Esophagus muscularis mucosa (tissue), 4 donors: ENCODE measurements at places on chromosomes 1 and 21. TPM values are rescaled to one million over a fixed set of nuclear protein-coding genes. Genes with fewer than 3 reads are reported as not detected.

GRCh38 chr21:41612674-41613532 lies 104.9 kb upstream of the TMPRSS2 start:
- peak; percentile 94 for DNase-seq

DNA sequence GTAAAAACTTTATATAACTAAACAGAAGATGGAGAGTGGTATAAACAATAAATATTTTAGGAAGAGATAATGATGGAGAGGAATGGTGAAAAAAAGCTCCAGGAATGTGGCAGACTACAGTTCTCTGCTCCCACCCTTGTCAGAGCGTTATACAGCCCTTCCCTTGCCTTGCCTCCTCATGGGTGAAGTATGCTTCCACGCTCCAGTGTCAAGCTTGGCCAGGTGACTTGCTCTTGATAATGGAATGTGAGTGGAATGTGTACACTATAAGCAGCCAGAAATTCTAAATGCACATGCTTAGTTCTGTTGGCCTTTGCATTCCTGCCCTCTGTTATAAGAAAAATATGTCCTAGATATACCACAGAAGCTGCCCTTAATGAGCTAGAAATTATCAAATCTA lies 24.7 kb upstream of the POGK start:
- no peak for DNase-seq

- DNase-seq = no peak
Observed at GRCh38 chr21:41064951-41065350, 103.0 kb upstream of the BACE2 start.

DNA sequence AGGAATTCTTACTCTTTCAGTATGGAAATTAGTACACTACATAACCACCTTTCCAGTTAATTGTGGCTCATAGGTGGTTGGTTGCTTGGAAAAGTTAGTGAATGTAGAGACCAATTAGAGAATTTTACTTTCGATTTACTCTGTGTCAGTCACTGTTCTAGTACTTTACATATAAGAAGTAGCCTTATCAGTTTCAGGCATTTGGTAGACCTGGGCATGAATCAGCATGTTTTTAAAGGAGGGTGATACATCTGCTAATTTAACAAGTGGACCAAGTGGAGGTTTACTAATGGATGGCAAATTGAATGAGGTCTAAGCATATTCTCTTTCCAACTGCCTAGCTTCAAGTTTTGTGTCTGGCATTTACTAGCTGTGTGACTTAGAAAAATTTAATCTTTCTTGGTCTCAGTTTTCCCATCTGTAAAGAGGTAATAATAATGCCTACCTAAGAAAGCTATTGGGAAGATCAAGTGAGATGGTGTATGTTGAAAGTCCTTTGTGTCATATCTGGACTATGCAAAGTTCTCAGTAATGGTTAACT lies 1158.6 kb downstream of the PLA2G4A start:
- no peak for DNase-seq

- DNase-seq = no peak
Observed at GRCh38 chr1:56453417-56454078, 125.8 kb downstream of the PLPP3 start.

GRCh38 chr1:162919034-162919433 lies 58.1 kb upstream of the CCDC190 start:
- no peak for DNase-seq

GRCh38 chr1:72634946-72635345 lies 352.6 kb upstream of the NEGR1 start:
- DNase-seq = no peak

GRCh38 chr1:156721535-156721934 lies 6.7 kb upstream of the METTL25B start:
- DNase-seq = no peak

GRCh38 chr1:35932941-35933340 lies 2.0 kb downstream of the AGO3 start:
- no peak for DNase-seq

- DNase-seq = no peak
Observed at GRCh38 chr1:27560268-27561123, 43.4 kb downstream of the AHDC1 start.

- no peak for DNase-seq
Observed at GRCh38 chr1:60133848-60134247, 60.3 kb upstream of the C1orf87 start.

DNA sequence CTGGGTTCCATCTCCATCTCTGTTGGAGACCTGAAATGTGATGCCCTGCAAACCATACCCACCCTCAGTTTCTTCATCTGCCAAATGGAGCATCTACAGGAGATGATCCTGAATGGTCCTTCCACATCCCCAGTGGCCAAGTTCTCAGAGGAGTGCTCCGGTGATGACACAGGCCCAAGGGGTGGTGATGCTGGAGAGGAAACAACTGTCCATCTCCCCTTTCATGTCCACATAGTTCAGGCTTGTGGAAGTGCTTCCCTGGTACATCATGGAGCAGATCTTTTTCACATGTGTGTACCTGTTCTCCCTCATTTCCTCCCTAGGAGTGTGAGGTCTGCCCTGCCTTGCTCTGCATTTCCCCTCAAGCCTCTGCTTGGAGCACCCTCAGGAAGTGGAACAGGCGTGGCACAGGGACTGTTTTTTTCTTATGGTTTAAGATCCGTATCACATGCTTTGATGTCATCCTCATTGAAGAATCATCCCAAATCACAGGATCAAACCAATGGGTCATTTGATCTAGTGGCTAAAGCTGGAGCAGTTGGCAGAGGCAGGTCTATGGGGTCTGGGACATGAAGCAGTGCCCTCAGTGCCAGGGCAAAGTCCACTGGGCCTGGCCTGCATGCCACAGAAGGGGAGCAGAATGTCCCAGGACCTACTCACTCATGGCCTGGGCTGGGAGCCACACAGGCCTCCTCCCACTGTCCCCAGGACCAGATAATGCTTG lies 8.2 kb upstream of the TRIM63 start:
- DNase-seq = no peak

Gene AMY1C
- not detected for total RNA-seq

Gene GNAT2
- not detected for total RNA-seq

Gene RNU1-4
- total RNA-seq = under 0.01 TPM

Gene DNALI1
- 10.4 TPM for total RNA-seq
